ENCODE measurements at places on chromosomes 4 and X. TPM values are rescaled to one million over a fixed set of nuclear protein-coding genes. Genes with fewer than 3 reads are reported as not detected.

GRCh38 chr4:74793757-74794381 is 454 bp downstream of the BTC start:
- peak; percentile 7 for DNase-seq
- no peaks in the 10 kb centered on the region for H3K36me3 ChIP-seq
- peaks cover 8% of the 10 kb centered on the region for H3K4me1 ChIP-seq

Gene CT45A3
- total RNA-seq: not detected

Gene MYOZ2
- 11.0 TPM for total RNA-seq

GRCh38 chr4:931194-931959 is 739 bp downstream of the GAK start:
- H3K27ac ChIP-seq: peak overlapping the region; percentile 77
- H3K27me3 ChIP-seq: no peaks in the 10 kb centered on the region
- no peak for DNase-seq

DNA sequence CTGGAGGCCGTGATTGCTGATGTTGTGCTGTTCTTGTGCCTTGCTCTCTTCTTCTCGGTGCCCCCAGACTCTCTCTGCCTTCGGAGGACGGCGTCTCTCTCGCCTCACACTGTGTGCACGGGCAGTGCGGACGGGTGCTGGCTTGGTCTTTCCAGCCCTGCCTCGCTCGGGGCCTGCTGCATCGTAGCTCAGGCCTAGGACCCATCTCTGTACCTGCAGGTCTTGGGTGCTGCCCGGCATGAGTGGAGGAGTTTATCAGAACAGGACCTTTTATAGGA is 18.2 kb downstream of the RGS12 start:
- no peaks in the 10 kb centered on the region for H3K4me1 ChIP-seq
- no peak overlapping the region for H3K4me3 ChIP-seq
- DNase-seq: no peak
- no peaks in the 10 kb centered on the region for H3K27me3 ChIP-seq
- H3K36me3 ChIP-seq: no peaks in the 10 kb centered on the region

Gene RTL3
- 1.6 TPM for total RNA-seq

Gene TTC29
- total RNA-seq: not detected

GRCh38 chrX:131795442-131796229 is 227.5 kb upstream of the STK26 start:
- DNase-seq: no peak
- H3K4me1 ChIP-seq: no peaks in the 10 kb centered on the region
- H3K27ac ChIP-seq: no peak overlapping the region
- no peaks in the 10 kb centered on the region for H3K27me3 ChIP-seq

- DNase-seq: no peak
- no peak overlapping the region for H3K4me3 ChIP-seq
- H3K36me3 ChIP-seq: no peaks in the 10 kb centered on the region
- H3K4me1 ChIP-seq: peaks cover 9% of the 10 kb centered on the region
- no peak overlapping the region for H3K27ac ChIP-seq
- H3K27me3 ChIP-seq: no peaks in the 10 kb centered on the region
Measured at GRCh38 chrX:39582091-39582490, 515.7 kb downstream of the BCOR start.

- no peaks in the 10 kb centered on the region for H3K27me3 ChIP-seq
- peaks cover 2% of the 10 kb centered on the region for H3K4me1 ChIP-seq
- DNase-seq: no peak
Measured at GRCh38 chrX:52979568-52979967, 21.2 kb upstream of the FAM156A start.

GRCh38 chrX:9619581-9619980 is 146.1 kb downstream of the GPR143 start:
- H3K4me1 ChIP-seq: peaks cover 12% of the 10 kb centered on the region
- H3K27me3 ChIP-seq: no peaks in the 10 kb centered on the region
- no peak overlapping the region for H3K4me3 ChIP-seq
- DNase-seq: no peak
- H3K36me3 ChIP-seq: no peaks in the 10 kb centered on the region
- no peak overlapping the region for H3K27ac ChIP-seq

Gene SPRY1
- total RNA-seq: 147 TPM

DNA sequence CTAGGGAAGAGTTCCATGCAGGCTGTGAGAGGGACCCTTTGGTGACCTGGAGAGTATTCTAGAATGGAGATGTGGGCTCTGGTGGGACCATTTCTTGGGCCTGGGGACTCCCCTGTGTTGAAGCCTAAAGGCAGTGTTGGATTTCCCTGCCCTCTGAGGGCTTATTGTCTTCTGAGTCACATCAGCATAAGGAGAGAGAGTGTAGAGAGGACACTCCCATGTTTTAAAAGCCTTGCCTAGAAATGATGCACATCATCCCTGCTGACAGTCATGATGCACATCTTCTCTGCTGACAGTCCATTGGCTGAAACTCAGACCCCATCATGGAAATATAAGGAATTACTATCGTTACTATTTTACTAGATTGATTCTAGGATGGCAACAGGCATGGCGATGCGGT is 51.9 kb downstream of the FAM114A1 start:
- H3K36me3 ChIP-seq: peaks cover 52% of the 10 kb centered on the region
- H3K4me3 ChIP-seq: no peak overlapping the region
- no peak overlapping the region for H3K27ac ChIP-seq
- no peaks in the 10 kb centered on the region for H3K4me1 ChIP-seq

- no peaks in the 10 kb centered on the region for H3K27me3 ChIP-seq
- no peak overlapping the region for H3K27ac ChIP-seq
- DNase-seq: no peak
- no peaks in the 10 kb centered on the region for H3K4me1 ChIP-seq
- H3K4me3 ChIP-seq: no peak overlapping the region
Measured at GRCh38 chr4:174591243-174592021, 69.1 kb upstream of the HPGD start.

GRCh38 chrX:40945361-40945713 is 139.9 kb upstream of the USP9X start:
- no peaks in the 10 kb centered on the region for H3K36me3 ChIP-seq
- no peaks in the 10 kb centered on the region for H3K4me1 ChIP-seq
- DNase-seq: no peak
- H3K27me3 ChIP-seq: no peaks in the 10 kb centered on the region
- H3K4me3 ChIP-seq: no peak overlapping the region

Gene LRCH2
- total RNA-seq: 9.9 TPM

GRCh38 chrX:54640736-54641135 is 110.7 kb downstream of the GNL3L start:
- no peak for DNase-seq
- H3K27me3 ChIP-seq: no peaks in the 10 kb centered on the region
- H3K4me3 ChIP-seq: no peak overlapping the region

DNA sequence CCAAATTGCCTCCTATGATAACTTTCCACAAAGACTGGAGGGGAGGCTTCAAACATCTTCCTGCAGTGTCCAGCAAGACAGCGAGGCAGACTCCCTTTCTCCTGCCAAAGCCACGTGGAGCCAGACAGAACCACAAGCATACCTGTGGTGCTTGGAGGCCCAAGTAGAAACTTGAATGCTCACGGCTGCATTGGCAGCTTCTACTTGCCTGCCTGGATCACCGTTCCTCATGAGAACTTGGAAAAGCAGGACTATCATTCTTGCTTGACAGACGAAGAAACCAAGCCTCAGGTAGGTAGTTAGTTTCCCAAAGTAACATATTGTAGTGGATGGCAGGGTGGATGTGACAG is 216.3 kb upstream of the SFRP2 start:
- DNase-seq: no peak
- no peak overlapping the region for H3K27ac ChIP-seq
- H3K4me3 ChIP-seq: no peak overlapping the region
- peaks cover 12% of the 10 kb centered on the region for H3K4me1 ChIP-seq
- no peaks in the 10 kb centered on the region for H3K36me3 ChIP-seq

GRCh38 chrX:10090319-10090718 is 66.5 kb upstream of the CLCN4 start:
- H3K4me3 ChIP-seq: no peak overlapping the region
- H3K27ac ChIP-seq: no peak overlapping the region
- peaks cover 4% of the 10 kb centered on the region for H3K36me3 ChIP-seq

Gene FGD1
- 7.0 TPM for total RNA-seq

DNA sequence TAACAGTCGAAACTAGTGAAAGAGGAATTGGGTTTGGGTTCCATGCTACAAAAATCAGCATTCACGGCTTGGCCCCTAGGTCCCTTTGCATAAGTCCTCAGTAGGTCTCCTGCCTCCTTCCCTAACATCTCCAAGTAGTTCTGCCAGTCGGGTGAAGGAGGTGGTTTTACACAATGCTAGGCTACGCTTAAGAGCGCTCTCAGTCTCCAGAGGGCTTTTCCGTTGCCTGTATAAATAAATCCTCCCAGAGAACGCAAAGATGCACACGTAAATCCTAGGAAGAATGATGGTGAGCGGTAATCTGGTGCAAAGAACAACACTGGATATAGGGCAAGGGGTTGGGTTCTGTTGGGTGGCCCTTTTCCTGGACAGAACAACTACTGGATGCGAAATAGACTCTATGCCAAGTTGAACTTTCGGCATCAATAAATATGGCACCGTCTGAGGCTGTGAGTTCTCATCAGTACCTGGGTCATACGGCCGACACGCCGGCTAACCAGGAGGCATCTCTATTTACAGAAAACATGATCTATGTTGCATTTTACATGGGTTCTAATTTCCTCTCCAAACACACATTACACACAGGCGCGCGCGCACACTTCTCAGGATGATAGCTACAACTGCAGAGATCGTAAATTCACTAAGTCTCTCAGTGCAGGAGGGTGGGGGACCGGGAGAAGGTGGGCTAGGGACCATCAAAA is 1.3 kb downstream of the CAMK2D start:
- H3K27me3 ChIP-seq: no peaks in the 10 kb centered on the region
- peak overlapping the region; percentile 100 for H3K27ac ChIP-seq
- peak overlapping the region; percentile 93 for H3K4me3 ChIP-seq
- DNase-seq: no peak

Data from thoracic aorta (tissue), 2 donors.